ENCODE measurements at places on chromosomes 6 and 20. TPM values are rescaled to one million over a fixed set of nuclear protein-coding genes. Genes with fewer than 3 reads are reported as not detected.

TRIM31 gene
- total RNA-seq, result not detected

ASXL1 gene
- total RNA-seq, result 44.0 TPM

KIF6 gene
- 0.33 TPM for total RNA-seq

CLDN20 gene
- total RNA-seq, result not detected

MAN1A1 gene
- 63.3 TPM for total RNA-seq

GSTA3 gene
- not detected for total RNA-seq

LYRM2 gene
- total RNA-seq, result 20.1 TPM

Measured in smooth muscle cell of the pulmonary artery (primary cell).